ENCODE measurements at places on chromosomes 6 and 20.

DNA sequence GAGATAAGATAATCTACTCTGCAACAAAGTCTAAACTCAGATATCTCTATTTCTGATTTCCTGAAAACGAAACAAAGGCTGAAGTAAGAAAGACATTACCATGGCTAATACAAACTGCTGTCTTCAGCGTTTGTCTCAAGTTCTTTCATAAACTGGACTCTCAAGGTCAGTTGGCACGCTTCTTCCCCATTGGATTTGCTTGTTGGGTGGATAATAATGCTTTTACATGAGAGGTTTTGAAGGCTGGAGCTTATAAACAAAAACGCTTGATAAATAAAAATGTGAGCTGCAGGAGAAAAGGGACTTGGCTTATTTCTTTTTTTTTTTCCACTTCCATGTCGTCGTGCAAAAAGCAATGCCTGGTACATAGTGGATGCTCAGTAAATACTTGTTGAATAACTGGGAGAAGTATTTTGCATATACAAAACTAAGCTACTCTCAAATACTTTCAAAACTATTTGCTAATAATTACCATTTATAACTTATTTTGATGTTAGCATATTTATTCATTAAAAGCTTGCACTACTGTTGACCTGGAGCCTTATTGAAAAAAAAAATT lies 65.7 kb upstream of the EEF1A1 start:
- DNase-seq: no peak

DNA sequence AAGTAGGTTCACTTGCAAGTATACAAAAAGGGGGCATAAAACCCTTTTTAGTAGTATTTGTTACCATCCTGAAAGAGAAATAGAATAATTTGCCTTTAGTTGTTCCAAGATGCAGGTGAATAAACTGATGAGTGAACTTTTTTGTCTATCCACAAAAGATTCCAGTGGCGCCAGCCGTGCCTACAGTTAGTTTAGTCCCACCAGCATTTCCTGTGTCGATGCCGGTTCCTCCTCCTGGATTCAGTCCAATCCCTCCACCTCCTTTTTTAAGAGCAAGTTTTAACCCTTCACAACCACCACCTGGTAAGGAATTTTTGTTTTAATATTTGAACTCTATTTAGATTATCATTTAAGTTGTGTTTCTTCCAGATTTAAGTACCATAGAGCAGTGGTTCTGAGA lies 90.9 kb downstream of the SCAF8 start:
- DNase-seq: no peak

GRCh38 chr20:61986762-61987321 lies 78.8 kb downstream of the TAF4 start:
- no peak for DNase-seq

DNA sequence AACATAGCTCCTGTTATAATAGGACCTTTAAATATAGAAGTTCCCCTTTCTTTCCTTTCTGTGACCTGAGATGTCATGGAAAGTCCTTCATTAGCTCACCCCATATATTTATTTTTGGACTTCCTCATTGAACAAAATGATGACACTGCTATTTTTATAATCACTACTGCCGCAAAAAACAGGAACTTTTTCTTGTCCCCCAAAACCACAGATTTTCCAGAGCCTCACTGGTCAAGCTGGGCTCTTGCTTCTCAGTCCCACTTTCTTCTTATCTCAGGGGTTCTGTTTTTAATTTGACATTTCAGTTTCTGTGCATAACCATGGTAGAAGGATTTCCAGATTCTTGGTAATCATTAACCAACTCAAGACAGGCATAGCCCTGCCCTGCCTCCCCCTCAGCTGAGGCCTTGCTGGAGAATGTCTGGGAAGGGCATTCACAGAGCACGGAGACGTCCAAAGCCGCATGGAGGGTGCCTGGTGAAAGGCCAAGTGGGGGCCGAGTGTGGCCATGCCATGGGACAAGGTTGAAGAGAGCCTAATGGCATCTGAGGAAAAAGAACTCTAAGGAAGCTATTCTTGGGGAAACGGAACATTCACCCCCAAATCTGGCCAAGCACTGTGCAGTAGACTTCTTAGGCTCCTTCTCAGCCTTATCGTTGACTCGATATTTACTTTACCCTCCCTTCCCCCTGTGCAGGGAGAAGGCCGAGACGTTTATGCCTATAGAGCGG lies 73.7 kb downstream of the EDN1 start:
- DNase-seq: no peak

DNA sequence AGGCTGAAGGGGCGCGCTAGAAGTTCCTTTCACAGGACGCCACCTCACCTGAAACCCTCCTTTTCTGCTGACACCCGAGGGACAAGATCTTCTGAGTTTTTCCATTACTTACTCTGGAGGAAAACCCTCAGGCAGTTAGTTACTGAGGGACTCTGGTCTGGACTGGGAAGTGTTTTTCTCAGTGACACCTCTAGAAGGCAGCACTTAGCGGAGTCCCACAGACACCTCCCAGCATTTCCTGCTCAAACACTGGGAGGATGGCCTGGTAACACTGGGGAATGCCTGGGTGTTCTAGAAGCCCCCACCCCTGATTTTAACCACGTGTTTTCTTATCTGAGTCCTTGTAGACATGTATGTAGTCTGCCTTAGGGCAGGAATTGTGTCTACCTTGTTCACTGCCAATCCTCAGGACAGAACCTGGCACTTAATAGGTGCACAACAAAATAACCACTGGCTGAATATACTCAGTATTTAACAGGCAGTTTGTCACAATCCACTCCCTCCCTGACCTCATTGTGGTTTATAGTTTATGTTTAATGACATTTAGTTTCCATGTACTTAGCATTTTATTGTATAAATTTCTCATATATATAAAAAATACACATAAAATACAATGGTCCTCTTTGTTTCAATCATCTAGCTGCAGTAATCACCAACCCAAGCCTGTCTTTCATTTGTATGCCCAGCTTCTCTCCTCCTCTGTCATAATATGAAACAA lies 4.8 kb downstream of the GSTA3 start:
- DNase-seq: no peak

DNA sequence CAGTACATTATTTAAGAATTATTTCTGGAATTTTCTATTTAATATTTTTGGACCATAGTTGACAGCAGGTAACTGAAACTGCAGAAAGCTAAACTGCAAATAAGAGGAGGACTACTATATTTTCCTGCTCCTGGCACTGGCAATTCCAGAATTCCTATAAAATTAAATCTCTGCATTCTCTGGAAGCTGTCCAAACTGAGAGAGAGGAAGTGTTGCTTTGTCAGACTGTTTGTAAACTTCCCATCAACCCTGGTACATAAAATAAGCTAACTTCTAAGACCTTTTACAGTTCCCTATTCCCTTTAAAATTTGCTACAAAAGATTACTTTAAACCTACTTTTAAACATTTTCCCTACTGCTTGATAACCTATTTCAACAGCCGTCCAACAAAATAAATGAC lies 196.1 kb upstream of the RUNX2 start:
- no peak for DNase-seq

DNA sequence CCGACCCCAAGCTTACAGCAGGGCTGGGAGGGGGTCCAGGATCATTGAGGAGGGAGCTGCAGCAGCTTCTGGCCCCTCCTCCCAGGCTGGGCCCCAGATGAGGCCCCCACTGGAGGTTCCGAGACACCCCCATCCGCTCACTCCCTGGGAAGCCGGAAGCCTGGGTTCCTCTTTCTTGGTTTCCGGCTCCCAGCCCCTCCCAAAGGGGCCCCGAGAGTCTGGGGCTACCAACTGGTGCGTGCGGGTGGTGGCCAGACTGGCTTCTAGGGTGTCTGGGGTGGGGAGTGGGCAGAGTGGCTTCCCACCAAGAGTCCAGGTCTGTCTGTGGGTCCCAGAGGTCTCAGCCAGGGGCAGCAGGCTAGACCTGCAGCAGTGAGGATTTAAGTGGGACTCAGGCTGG lies 2.2 kb downstream of the RGS19 start:
- DNase-seq: no peak

DNA sequence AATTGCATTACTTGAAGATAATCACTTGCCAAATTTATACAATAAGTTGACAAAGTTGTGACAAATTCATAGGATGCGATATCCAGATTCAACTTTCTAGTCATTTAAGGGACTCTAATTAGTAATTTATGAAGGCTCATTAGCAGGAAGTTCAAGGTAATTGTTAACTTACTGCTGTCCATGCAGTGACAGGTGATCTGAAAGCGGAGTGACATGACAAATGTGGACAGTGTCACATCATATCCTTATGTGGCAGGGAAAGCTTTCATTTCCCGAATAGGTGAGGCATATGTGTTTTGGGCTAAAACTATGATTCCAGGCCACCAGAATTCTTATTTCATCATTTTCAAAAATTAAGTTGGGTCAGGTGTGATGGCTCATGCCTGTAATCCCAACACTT lies 115.9 kb upstream of the BMP2 start:
- no peak for DNase-seq

DNA sequence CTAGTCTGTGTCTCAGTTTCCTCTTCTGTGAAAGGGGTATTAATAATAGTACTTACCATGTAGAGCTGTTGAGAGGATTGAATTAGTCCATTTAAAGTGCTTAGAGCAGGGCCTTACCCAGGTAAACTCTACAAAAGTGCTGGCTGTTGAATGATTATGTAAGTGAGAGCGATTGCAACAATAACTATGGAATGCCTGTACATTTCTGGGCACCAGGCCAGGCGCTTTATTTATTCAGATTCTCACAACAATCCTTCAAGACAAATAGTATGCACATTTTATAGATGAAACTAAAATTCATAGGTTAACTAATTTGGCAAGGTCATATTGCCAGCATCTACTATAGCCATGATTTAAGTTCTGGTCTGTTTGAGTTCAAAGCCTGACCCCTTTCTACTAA lies 78.3 kb upstream of the MMS22L start:
- DNase-seq: no peak

- no peak for DNase-seq
Measured at GRCh38 chr6:43762966-43763695, 6.9 kb upstream of the VEGFA start.

DNA sequence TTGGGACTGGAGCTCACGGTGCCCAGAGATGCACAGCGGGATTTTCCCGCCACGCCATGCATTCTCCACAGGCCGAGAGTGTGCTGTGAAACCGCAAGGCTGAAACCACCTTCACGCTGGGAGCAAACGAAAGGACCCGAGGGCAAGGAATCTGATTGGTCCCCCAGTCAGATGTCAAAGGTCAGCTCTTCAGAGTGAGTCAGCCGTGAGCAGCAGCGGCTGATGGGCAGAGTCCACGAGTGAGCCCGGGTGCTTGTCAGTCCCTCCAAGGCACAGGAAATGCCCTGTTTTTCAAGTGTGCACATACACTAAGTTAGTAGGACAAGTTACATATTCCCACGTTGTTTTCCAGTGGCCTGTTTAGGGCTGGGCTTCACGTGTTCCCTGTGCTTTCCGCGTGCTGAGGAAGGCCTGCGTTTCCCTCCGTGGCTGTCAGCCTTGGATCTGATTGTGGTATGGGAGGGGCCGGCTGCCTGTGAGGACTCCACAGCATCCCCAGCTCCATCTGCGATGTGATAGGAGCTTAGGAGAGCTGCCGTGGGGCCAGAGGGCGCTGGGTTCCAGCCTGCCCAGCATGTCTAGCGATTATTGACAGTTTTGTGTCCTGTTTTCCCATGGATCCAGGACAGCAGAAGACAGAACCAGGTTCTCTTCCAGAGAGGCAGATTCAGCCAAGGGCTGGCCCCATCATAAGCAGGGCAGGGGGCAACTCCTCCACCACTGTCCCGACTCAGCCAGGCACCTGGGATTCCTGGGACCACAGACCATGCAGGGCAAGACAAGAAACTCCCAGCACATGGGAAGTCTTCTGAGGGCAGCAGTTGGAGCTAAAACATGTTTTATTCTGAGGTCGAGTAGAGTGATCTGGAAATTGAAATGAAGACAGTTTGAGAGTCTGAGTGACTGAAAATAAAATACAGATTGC lies 38.2 kb upstream of the FRMD1 start:
- no peak for DNase-seq

DNA sequence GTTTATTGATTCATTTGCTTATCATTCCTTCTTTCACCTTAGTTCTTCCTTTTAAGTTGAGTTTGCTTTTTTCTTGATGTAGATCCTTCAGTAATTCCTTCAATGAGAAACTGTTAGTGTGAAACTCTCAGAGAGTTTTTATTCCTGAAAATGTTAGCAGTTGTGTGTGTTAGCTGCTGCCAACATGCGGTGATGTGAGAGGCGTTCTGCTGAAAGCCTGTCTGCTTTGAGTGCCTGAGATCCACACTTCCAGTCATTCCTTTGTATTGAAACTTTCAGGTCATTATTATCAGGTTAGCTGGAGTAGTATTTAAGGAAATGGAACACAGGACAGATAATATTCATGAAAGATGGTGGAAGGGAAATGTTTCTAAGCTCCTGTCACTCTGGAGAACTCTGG lies 70.0 kb upstream of the SUPT3H start:
- no peak for DNase-seq

DNA sequence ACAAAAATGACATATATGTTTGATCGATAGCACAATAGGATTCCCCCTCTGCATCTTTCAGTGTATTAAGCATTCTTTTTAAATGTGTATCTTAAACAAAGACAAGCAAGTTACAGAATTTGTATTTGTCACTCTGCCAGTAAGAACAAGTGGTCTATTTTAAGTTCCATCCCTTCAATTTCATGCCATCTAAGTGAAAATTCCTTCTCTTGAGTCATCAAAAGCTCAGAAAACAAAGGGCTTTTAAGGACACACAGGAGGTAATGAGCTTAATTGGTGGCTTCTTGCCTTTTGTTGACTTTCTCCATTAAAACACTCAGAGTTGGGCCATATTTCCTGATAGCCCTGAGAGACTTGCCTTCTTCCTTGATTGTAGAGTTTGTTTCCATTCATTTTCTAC lies 547.8 kb downstream of the TENT5A start:
- no peak for DNase-seq

- no peak for DNase-seq
Measured at GRCh38 chr6:14108571-14109410, 8.8 kb upstream of the CD83 start.

DNA sequence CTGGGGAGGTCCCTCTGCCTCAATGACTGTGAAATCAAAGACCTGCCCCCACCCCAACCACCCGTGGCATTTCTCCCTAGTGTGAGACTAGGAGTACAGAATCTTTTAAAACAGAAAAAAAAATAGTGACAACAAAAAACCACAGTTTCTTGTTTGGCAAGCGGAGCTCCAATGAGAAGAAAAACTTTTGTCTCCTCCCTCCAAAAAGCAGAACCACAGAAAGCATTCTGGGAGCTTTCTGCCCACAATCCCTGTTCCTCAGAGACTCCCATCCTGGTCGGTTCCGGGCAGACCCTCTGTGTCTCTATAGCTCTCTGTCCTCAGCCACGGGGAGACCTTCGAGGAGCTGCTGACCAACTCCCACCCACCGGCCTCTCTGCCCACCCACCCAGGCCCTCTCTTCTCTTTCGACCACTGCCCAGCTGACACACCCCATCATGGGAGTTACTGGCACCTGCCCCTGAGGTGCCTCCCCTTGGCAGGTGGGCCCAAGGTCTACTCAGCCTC lies 4.9 kb downstream of the PREX1 start:
- peak; percentile 72 for DNase-seq

DNA sequence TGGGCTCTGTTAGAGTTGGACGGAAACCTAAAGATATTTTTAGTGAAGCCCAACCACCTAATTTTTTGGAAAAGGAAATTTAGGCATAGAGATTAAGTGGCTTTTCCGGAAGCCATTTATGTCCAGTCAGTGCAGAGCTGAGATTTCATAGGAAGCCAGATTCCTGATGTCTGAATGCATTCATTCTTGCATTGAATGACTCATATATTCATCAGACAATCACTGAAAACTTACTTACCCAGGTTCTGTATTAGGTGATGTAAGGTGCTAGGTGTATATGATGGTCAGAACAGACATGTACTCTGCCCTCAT lies 4.1 kb downstream of the SH3BGRL2 start:
- no peak for DNase-seq

- DNase-seq: no peak
Measured at GRCh38 chr6:92147246-92147645, 1272.1 kb downstream of the EPHA7 start.

GRCh38 chr6:161265975-161266374 lies 7.9 kb downstream of the AGPAT4 start:
- no peak for DNase-seq

Data from CD8-positive, alpha-beta T cell (primary cell).